ENCODE measurements at places on chromosomes 5 and 9.

DNA sequence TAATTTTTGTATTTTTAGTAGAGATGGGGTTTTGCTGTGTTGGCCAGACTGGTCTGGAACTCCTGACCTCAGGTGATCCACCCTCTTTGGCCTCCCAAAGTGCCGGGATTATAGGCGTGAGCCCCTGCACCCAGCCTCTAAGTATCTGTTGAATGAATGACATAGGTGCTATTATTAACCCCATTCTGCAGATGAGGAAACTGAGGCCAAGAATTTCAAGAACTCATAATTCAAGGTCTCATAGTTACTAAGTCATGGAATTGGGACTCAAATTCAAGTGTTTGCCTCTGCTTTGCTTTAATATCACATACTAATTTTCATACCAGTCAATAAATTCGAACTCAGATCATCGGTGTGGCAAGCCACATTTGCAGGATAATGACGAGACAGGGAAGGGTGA, 1.9 kb downstream of the KIF20A start:
- DNase-seq = no peak

- DNase-seq = peak; percentile 38
Observed at GRCh38 chr9:89496645-89497256, 1.2 kb downstream of the SEMA4D start.

DNA sequence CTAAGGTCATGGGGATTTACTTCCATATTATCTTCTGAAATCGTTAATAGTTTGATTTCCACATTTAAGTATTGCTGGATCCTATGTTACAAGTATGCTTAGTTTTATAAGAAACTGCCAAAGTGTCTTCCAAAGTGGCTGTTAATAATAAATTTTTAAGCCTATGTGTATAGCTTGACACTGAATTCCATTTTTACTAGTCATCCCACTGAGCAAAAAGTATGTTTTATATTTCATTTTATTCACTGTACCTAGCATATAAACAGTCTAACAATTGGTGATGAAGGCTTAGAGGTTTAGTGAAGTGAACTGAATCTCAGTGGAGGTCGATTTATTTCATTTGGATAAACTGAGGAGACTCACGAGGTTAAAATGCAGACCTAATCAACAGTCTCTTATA, 174.6 kb downstream of the ADAMTS6 start:
- DNase-seq = no peak

DNA sequence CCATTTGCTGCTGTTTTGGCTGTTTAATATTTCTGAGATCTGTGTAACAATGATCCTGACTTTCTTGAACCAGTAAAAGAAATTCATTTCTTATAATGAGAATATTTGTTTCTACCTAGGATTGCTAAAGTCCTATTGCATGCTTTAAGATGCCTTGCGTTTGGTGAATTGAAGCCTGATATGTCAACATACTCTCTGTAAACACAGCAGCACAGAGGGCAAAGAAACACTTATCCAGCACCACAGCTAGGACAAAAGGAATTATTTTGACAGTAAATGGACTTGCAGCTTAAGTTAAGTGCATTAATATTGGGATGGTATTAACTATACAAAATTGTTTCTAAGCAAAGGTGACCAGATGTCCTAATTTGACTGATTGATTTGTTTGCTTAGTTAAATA, 2031.2 kb upstream of the CDH6 start:
- DNase-seq = no peak

GRCh38 chr9:18173923-18174322, 300.0 kb upstream of the ADAMTSL1 start:
- no peak for DNase-seq

DNA sequence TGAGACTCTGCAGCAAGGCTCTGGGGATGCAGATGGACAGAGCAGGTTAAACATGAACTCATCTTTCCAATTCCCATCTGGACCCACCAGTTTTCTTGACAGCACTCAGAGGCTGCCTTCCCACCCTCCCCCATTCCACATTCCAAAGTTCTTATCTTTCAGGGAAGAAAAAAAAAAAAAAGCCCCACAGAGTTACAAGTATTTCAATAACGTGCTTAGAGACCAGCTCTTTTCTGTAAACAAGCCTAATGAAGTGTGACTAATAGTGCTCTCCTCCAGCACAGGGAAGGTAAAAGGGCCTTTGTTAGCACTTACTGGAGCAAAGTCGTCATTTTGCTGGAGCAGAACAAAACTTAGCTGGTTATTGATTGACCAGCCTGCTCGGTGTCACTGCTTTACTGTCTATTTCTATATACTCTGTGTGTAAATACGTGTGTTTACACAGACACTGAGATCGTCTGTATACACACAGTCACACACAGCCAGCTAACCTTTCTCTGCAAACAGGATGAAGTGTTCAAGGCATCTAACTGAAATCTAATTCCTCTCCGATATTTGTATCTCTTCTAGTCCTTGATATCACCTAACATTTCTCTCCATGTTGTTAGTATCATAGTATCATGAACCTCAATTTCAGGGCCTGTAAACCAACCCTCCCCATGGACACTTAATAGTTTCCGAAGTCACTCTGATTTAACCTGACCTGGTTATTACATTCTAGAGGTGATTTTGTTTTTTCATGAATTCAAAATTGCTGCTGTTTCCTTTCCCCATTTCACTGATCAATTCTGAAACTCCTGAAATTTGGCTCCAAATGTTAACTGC, 84.9 kb downstream of the ZNF608 start:
- DNase-seq = peak; percentile 37

GRCh38 chr9:133258061-133259015, 16.7 kb downstream of the ABO start:
- DNase-seq = no peak

DNA sequence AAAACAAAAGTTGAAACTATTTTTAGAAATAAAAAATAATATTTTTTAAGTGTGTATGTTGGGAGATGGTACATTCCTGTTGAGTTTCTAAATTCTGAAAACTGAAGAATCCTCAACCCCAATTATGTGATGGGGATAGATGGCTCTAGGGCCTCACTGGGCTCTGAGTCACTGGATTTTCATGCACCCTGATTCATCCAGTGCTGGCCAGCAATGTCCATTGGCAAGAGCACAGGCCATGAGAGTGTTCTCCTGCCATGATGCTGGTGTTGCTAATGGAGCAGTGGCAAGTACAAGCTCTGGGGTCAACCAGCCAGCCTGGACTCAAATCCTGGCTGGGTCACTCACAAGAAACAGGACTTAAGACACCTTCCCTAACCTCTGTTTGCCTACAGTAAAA, 23.3 kb downstream of the SMIM23 start:
- no peak for DNase-seq

GRCh38 chr5:174735498-174736330, 11.3 kb downstream of the MSX2 start:
- peak; percentile 48 for DNase-seq

GRCh38 chr9:113585085-113585442, 121.5 kb downstream of the RGS3 start:
- no peak for DNase-seq

DNA sequence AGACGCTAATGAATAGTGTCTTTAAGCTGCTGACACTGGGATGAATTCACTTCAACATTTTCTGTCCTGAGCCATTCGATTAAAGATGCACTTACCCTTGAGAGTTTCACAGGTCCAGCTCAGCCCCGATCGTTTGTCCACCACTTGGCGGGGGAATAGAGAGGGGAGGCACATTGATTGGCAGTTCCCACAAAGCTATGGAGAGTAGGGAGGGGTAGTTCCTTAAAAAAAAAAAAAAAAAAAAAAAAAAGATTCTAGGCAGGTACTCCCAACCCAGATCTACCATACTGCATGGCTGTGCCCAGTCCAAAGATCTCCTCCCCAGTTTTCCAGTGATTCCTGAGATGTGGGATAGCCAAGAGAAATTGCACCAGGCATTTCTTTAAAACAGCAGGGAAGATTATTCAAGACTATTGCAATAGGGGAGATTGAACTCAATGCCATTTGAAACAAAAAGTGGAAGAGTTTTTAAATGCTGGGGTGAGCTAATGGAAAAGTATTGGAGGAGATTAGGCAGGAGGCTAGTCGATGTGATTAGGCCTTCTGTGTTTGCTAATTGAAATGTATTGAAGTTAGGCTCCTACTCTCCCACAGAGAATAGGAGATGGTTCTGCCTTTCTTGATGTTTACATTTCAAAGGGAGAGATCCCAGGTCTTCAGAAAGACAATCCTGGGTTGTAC, 2217.4 kb upstream of the WWC1 start:
- DNase-seq = no peak

DNA sequence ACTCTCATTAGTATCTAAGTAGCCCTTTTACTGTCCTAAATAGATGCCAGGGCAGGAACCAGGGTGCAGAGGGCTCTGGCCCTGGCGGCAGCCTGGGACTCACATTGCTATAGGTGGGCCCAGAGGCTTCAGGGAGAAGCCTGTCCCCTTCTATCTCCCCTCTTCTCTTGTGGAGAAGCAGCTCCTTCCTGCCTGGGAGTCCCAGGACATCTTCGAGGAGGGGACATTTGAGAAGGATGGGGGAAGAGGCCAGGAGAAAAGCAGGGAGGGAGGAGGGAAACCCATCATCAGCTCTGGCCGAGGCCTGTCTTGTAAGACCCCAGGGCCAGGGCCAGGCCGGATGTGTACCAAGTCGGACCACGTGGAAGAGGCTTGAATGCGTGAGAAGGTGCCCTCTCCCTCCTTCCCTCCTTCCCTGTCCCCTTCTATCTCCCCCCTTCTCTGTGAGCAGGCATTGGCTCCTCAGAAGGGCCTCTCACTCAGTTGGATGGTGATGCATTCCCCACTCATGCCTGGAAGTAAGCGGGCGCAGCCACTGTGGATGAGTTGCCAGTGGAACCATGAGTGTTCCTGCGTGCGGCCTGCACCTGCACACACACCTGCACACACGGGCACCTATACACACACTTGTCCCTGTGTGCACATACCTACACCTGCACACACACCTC, 20.7 kb upstream of the LPCAT1 start:
- peak; percentile 4 for DNase-seq

DNA sequence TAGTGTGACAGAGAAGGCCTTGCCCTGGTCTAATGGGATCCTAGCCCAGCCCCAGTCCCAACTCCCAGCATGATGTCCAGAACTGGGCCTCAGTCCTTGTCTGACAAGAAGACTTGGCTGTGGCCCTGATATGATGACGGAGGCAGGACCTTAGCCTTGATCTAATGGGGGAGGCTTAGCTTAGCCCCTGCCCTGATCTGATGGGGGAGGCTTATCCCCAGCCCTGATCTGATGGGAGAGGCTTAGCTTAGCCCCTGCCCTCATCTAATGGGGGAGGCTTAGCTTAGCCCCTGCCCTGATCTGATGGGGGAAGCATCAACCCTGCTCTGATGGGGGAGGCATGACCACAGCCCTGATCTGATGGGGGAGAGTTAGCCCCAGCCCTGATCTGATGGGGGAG, 3.7 kb downstream of the PKN3 start:
- no peak for DNase-seq

GRCh38 chr5:144189800-144190429, 19.2 kb downstream of the KCTD16 start:
- peak; percentile 65 for DNase-seq

DNA sequence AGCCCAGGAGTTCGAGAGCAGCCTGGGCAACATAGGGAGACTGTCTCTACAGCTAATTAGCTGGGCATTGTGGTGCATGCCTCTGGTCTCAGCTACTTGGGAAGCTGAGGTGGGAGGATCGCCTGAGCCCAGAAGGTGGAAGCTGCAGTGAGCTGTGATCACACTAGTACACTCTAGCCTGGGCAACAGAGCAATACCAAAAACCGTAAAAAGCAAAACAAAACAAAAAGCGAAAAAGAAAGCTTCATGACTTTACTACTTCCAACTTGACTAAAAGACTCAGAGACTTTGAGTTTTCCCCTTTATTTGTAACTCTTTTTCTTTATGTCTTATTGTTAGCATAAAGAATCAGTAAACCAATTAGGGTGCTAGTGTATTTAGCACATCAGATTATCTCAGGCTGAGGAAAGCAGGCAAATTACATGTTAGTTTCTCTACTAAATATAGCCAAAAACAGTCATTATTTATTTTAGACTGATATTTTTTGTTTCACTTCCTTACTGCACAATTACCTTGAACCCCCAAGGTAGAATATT, 5.4 kb downstream of the RAD17 start:
- no peak for DNase-seq

- no peak for DNase-seq
Observed at GRCh38 chr5:43851741-43852140, 248.8 kb downstream of the NNT start.

DNA sequence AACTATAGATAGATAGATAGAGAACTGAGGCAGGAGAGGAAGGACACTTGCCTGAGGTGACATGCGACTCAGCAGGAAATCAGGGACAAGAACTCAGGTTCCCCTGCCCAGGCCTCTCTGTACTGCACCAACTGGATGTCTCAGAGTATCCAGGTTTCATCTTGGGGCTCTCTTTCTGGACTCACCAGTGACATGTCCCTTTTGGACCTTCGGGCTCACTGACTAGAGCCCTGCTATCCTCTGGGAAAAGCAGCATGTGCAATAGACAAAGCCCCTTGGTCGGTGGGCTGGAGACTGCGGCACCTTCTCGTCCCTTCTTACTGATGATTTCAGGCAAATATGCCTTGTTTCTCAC, 104.5 kb downstream of the RGS3 start:
- no peak for DNase-seq

DNA sequence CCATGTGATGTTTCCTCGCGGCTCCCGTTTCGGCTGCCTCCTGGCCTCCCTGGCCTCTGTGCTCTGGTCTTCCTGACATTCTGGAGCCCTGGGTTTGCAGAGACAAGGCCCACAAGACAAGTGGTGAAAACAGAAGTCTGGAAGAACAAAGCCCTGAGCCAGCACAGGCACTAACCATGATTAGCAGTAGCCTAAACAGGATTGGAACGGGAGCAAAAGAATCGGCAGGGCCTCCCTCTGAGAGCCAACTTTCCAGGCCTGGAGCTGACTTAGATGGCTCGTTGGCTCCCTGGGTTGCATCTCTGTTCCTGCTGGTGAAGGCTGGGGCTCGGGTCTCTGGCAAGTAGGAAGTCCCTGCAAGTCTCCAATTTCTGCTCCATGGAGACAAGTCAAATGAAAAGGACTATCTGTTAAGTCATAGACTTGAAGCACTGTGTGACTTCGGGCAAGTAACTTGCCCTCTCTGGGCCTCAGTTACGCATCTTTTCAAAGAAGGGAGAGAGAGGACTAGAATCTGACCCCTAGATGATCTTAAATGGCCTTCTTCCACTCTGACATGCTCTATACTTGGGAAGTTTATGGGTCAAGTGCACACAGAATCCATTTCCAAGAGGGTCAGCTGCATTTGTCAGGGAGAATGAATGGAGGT, 3.3 kb downstream of the COL27A1 start:
- no peak for DNase-seq

DNA sequence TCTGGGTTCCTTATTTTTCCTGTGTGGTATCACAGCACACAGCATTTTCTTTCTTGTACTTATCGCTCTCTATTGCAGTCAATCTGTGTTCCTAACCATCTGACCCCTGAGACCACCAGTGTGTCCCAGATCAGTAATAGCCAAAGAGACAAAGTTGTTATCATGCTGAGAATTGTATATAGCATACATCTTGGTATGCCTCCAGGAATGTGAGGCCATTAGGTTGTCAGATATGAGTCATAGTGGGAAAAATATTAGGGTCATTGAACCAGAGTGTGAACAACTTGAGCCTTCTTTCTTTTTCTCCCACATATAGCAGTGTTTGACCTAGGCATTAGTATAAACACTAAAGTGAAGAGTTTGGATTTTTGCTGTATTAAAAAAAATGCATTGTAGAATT, 106.3 kb downstream of the NDUFAF2 start:
- DNase-seq = no peak

- DNase-seq = peak; percentile 78
Observed at GRCh38 chr5:123035918-123036390, 571 bp downstream of the PPIC start.

- peak; percentile 79 for DNase-seq
Observed at GRCh38 chr5:93583768-93584595, 960 bp downstream of the NR2F1 start.

Data from stomach (tissue), 19 donors.